ENCODE measurements at places on chromosomes 12 and 14.

DNA sequence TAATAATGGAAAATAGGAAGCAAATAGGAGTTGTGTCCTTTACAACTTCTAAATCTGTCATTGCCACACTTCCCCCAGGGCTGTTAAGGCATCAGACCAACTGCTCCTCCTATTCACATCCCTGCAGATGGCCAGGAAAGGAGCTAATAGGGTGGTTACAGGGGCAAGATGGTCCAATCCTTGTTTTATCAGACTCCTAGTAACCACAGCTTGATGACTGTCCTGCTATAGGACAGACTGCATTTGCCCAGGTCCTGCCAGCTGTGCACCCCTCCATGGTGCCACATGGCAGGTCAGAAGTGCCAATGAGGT lies 10.9 kb upstream of the KRT2 start:
- no peak for DNase-seq

- DNase-seq, result no peak
Measured at GRCh38 chr14:53927171-53927570, 29.5 kb downstream of the BMP4 start.

GRCh38 chr14:104967386-104968152 lies 10.6 kb downstream of the AHNAK2 start:
- no peak for DNase-seq

DNA sequence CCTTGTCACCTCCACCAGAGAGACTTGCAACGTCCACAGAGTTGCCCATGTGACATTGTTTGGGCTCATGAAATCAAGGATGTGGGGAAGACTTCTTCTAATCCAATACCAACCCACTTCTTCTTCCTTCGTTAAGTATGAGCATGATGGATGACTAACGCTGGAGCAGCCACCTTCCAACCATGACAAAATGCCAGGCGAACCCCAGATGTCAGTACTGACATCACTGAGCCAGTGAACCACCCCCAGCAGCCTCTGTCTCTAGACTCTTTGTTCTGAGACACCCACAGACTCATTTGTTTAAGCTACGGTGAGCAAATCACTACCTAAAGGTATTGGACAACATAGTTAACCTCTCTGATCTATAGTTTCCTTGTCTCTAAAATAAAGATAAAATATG lies 123.7 kb downstream of the GRIN2B start:
- DNase-seq, result no peak

- no peak for DNase-seq
Measured at GRCh38 chr14:81728447-81728846, 194.8 kb upstream of the SEL1L start.

DNA sequence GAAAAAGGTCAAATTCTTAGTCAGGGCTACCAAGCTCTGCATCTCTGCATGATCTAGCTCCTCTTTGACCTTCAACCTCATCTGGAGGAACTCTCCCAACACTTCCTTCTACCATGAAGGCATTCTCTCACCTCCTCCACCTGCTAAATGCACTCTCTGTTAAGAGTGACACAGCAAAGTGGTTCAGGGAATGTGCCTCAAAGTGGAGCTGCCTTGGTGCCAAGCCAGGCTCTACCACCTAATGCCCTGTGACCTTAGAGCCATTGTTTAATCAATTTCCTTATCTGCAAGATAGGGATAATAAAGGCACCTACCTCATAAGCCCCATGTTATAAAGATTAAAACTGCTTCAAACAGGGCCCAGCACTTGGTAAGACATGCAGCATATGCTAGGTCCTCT lies 236.7 kb downstream of the ANO2 start:
- DNase-seq, result no peak

- DNase-seq, result no peak
Measured at GRCh38 chr14:71341156-71341555, 433.9 kb downstream of the PCNX1 start.

DNA sequence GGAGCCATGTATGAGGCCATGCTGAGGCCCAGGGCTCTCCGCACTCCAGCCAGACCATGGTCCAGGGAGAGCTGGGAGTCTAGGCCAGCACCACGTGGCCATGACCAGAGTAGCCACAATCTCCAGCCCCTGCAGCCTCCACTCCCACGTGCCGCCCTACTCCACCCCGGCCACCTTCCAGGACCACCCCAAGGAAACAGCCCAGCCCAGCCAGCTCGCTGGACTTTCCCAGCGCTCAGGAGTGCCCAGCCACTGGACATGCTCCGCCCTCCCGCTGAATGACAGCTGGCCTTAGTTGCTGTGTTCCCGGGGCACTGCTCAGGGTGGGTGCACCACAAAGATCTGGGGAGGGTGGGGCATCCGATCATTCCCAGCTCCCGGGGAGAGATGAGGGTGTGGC lies 2.1 kb upstream of the C14orf180 start:
- DNase-seq, result no peak

DNA sequence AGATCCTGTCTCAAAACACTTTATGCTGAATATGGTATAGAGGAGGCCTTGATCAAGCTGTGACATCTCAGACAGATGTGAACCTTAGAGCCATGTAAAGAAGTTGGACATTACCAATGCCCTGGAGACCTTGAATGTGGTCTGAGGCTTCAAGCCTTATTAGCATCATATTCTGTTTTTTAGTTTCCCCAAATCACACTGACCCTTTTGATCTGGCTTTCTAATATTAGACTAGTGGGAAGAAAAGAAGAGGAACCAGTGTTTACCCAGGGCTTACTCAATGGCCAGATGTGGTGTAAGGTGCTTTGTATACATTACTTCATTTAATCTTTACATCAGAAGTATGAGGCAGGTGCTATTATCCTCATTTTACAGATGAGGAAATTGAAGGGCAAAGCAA lies 10.6 kb upstream of the TBPL2 start:
- no peak for DNase-seq

DNA sequence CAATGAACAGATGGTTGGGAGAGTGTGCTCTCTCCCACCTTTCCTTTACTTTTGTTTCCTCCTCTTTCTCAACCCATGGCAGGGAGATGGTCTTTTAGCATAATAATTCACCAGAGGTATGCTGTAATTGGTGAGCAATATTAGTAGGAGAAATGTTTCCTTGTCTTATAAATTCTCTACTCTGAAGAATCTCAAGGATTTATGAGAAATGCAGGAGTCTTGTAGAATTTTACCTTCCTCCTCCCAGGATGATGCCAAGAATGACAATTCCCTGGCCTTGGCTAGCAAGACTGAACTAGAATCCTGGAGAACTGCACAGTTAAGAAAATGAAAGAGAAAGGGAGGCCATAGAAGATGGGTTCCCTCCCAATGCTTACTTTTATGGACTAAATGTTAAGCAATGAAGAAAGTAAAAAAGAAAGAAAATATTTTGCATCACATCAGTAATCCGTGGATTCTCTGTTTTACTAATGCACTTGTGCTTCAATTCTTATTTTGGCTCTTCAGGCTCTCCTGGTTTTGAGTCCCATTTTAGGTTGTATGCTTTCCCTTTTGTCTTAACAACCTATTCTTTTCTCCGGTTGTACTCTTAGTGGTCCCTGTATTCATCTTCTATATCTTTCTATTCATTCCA lies 192.9 kb upstream of the GARIN6 start:
- DNase-seq, result no peak

DNA sequence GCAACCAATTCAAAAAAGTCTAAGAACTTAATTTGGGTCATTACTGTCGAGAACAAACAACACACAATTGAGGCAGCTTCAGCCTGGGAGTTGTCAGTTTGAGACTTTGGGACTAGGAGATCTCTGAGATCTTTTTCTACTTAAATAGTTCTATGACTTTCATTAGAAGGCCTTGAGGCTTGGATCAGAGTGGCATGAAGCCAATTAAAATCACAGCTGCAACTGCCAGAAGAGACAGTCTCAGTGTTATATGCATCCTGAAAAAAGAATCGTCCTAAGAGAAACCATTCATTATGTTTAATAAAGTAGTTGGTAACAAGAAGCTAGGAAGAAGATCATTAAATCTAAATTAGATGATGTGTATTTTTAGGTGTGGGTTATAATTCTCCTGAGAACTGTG lies 170.8 kb upstream of the RASSF8 start:
- DNase-seq, result no peak

- DNase-seq, result no peak
Measured at GRCh38 chr14:31292937-31293616, 85.5 kb upstream of the HECTD1 start.

GRCh38 chr14:92074555-92074954 lies 31.8 kb downstream of the ATXN3 start:
- no peak for DNase-seq

DNA sequence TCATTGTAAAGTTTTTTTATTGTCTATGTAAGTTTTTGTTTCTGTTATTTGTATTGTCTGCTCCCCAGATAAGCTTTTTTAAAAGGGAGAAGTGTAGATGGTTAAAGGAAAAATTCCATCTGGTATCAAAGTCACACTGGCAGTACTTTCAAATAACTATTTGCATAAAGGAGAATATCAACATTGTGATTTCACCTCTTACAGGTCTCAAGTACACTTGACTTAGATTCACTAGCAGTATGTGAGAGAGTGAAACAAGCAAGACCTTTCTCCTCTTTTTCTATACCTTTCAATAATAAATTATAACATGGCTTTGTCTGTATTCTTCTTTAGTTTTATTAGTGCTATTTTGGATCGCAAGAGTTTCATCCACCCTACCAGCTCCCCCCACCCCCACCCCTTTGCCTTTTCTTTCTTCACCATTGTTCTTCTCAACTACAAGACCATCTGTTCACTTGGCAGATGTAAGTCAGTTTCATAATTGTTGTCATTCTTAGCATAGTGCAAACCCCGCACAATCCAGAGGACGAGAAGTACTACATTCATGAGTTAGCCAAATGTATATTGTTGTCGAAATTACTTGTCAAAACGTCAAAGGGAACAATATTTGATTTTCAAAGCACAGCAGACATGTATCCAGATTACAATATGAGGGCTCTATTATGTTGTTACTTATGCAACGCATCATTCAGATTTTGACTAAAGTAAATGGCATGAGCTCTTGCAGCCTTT lies 602.7 kb upstream of the FLRT2 start:
- peak; percentile 12 for DNase-seq

GRCh38 chr12:32462908-32463307 lies 63.5 kb downstream of the FGD4 start:
- no peak for DNase-seq

DNA sequence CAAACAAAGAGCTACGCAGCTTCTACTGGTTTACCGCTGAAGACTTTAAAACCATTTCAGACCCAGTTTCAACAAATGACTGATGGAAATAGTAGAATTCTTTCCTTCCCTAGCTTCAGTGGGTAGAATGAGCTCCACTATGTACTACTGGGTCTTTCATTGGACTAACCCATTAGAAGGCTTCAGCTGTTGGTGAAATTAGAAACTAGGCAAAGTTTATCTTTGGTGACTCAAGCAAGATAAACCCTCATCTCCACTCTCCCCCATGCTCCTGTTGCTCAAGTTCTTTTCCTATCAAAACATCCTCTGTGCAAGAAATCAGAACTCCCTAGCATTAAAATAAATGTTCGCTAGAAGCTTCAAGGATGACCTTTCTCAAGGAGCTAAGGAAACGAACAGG lies 159.2 kb downstream of the PAWR start:
- no peak for DNase-seq

DNA sequence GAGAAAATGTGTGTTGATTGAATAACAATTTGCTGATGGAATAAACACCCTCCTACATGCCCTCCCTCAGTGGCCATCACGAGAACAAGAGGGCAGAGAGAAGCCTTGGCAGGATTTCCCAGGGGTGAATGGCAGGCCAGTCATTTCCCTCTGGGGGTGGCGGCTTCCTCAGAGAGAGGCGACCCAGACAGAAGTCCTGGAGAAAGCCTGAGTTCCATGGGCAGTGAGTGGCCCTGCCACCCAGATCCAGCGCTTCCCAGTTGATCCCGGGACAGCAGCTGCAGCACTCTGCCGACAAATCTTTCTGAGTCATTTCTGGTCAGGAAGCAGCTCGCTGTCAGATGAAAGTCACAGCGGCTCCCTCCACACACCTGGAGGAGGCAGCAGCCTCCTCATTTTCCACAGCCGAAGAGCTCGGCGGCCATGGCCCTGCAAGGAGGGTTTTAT lies 123.0 kb downstream of the SCARB1 start:
- no peak for DNase-seq

DNA sequence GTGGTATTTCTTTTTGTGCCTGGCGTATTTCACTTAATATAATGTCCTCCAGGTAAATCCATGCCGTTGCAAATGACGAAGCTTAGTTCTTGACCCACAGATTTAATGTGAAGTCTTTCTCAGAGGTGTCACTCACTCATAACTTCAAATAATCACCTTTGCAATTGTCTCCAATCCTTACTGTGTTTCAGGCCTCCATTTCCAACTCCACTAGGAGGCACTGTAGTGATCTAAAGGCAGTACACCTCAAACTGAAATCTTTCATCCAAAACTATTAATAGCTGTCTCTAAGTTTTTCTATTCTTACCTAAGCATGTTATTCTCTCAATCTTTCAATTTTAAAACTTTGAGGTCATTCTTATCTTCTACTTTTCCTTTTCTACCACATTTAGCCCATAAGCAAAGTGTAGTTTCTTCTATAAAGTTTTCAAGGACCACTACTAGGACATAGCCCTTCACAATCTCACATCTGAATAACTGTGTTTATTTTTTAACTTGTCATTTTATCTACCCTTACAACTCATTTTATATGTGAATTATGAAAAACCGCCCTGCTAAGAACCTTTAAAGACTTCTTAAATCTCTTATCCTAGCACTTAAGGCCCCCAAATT lies 25.5 kb upstream of the FBXO34 start:
- DNase-seq, result no peak

DNA sequence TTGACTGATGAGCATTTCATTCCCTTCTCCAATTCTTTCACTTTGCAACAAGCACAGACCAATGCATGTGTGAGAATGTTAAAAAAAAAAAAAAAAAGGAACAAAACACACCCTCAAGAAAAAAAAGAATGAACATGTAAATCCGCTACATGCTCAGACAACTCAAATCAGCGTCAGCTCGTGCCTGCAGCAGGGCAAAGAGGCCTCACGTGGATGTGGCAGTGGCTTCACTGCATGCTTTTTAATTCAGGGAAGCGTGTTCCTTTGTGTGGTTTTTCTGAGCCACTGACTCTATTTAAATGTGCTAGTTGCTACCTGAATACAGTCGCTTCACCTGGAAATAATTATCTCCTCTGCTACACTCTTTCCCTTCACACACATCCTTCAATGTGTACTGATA lies 55.1 kb downstream of the PPP1R36 start:
- peak; percentile 87 for DNase-seq

GRCh38 chr12:57452937-57453509 lies 2.1 kb upstream of the INHBE start:
- DNase-seq, result no peak

GRCh38 chr14:63224196-63224595 lies 20.0 kb downstream of the RHOJ start:
- DNase-seq, result no peak

GRCh38 chr12:42903736-42904135 lies 314.2 kb upstream of the PRICKLE1 start:
- DNase-seq, result no peak

DNA sequence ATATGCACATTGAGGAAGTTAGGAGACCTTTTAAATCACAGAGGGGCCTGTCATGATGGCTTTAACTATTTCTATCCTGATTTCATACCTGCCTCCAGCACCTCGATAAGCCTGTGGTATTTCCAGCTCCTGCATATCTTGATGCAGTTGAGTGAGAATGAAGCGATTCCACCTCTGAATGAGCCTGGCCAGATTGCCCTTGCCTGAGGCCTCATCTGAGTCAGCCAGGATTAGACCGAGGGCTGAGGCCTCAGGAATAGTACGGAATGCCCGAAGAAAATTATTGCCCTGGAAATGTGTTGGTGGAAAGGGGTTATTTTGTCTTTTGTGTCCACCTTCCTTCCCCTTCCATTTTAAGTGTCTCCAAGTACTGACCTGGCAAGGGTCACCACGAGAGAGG lies 8.4 kb upstream of the CNPY2 start:
- no peak for DNase-seq

- DNase-seq, result no peak
Measured at GRCh38 chr12:34400986-34401658, 378.8 kb downstream of the ALG10 start.

GRCh38 chr12:79162948-79163347 lies 298.4 kb downstream of the SYT1 start:
- no peak for DNase-seq

Measured in NCI-H2107 (cell line).